ENCODE measurements at places on chromosomes 13 and 19. TPM values are rescaled to one million over a fixed set of nuclear protein-coding genes. Genes with fewer than 3 reads are reported as not detected.

FGF21 gene
- not detected for total RNA-seq

GRCh38 chr13:50941146-50941545, 31.6 kb downstream of the RNASEH2B start:
- DNase-seq: no peak

GRCh38 chr13:23966221-23966690, 69.0 kb upstream of the C1QTNF9B start:
- no peak for DNase-seq

GRCh38 chr19:45632468-45633196, 6.6 kb downstream of the EML2 start:
- peak; percentile 81 for DNase-seq
